CD14-positive monocyte (primary cell): ENCODE measurements at places on chromosomes 16 and 17.

- no peak for DNase-seq
Observed at GRCh38 chr16:77951788-77952187, 70.6 kb upstream of the CLEC3A start.

DNA sequence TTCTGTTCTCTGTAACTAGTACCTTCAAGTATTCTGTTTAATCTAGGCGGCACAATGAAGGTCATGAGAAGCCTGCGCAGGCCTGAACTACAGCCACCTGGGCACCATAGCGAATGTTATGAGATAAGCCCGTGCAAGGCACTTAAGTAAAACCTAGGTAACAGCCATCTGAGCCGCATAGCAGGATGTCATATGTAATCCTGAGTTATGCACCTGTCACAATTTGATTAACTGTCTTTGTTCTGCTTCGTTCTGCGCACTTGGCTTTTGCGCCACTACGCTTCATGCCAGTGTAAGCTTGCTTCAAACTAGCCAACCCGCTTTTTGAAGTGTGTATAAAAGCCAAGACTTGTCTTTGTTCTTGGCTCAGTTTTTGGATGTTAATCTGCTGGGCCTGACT, 449.8 kb downstream of the KCNJ18 start:
- no peak for DNase-seq

DNA sequence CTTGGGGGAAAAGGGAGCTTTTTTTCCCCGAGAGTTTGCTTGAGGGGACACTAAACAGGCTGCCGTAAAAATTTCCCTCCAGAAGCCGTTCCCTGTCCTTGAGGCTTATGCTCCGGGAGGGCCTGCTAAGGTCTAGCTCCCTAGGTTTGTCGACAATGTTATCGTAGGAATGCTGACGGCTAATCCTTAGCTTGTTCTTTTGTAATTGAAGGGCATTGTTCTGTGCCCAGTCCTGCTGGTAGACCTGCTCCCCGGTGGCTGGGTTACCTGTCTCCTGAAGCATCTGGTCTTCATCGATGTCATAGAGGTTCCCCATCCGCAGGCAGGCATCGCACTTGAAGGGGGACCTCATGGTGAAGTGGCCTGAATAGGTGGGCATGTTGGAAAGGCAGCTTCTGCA, 418.7 kb downstream of the GRIN2A start:
- no peak for DNase-seq

DNA sequence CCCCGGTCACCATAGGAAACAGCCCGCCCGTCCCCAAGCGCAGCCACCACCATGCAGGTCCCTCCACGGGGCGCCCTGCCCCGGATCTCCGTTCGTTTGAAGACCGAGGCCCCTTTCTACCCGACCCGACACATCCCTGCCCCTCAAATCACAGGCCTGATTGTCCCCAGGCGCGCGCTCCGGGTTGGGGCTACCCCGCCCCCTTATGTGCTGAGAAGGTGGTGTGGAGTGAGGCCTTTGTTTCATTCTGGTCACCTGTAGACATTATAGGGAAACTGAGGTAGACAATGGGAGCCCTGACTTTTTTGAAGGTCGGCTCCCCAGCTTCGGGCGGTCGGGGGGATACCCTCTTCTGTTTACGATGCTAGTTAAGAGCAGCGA, 763 bp upstream of the ACTG1 start:
- peak; percentile 25 for DNase-seq

- no peak for DNase-seq
Observed at GRCh38 chr16:66539623-66540469, 10.1 kb downstream of the TK2 start.

- no peak for DNase-seq
Observed at GRCh38 chr17:13240851-13241250, 223.0 kb upstream of the ELAC2 start.

DNA sequence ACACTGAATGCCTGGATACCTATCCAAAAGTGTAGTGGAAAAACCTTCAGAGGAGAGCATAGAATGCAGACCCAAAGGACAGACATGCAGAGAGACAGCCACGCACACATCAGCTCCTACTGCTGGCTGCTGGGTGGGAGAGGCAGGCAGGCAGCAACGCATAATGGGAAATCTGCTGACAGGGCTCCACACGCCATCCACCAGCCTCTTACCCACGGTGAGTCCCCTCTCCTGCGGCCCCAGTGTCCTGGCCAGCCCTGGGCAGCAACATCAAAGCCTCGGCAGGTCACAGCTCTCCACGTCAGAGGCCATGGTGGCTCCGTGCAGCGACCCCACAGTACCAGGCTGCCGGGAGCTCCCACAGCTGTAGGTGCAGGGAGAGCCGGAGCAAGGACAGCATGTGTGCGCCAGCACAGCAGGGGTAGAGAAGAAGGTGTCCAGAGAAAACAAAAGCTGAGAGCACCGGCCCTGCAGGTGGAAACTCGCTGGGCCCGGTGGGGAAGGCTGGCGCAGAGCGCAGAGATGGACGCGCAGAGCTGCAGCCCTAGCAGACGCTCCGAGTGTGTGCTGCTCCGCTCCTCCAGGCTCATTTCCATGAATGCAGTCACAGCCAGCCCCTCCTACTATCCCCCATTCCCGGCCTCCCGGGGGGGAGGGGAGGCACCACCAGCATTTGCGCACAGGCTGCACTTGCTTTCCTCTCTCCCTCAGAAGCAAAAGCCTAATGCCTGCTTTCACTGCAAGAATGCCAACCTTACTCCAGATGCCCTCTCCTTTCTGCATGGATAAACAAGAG, 58.9 kb downstream of the CYTH1 start:
- DNase-seq = no peak

- DNase-seq = no peak
Observed at GRCh38 chr17:81349397-81350319, 45.6 kb upstream of the BAHCC1 start.

- no peak for DNase-seq
Observed at GRCh38 chr16:14434860-14435259, 195.2 kb downstream of the PARN start.

DNA sequence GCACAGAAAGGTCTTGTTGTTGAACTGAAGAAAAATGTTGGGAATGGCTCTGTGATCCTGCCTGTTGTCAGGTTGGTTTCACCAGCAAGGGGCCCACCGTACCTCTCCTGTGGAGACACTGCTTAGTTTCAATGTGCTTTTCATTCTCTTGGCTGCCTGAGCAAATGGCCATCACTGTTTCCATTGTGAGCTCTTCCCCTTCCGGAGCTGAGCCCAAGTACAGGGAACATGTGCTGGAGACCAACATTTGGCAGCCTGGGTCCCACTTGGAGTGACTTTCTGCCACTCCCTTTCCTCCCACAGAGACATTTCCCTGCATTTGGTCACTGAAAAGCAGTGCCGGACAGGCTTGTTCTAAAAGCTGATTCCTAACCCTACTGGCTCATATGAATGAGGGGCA, 23.1 kb downstream of the GABARAPL2 start:
- no peak for DNase-seq

DNA sequence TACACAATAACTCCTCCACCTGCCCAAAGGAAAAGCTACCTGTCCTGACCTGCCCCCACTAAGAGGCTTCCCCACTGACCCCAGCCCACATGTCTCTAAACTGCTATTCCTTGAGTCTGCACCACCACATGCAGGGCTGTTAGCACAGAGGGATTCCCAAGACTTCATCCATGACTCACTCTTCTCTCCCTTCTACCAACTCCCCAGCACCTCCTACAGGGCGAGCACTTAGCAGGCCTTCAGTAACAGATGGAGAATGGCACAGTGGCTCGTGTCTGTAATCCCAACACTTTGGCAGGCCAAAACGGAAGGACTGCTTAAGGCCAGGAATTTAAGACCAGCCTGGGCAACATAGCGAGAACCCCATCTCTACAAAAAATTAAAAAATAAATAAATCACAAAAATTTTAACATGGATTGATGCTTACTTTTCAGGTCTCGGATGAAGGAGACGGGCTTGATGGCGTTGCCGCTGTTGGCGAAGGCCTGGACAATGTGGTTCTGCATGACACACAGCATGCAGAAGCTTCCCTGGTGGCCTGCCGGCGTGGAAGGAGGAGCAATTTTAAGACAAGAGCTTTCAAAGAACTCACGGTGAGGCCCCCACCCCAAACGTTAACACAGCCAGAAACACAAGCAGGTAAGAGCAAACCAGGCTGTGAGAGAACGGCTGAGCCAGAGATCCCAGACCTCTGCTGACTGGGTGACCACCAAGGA, 12.0 kb downstream of the USP36 start:
- peak; percentile 24 for DNase-seq

DNA sequence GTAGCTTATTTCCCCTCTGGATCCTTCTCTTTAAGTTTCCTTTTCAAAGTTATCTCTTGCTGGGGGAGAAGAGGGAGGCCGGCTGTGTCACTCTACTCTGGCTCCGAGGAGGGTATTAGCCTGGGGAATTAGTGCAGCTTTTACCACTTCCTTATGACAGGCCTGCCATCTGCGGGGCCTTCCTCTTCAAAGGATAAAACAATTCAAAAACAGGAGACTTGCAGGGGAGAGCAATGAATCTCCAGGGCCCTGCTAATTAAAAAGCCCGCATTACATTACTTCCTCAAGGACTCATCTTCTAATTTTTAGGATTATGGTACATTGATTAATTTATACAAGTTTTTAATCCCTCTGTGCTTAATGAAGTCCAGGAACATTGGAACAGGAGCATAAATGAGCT, 190.9 kb upstream of the CDH5 start:
- DNase-seq = no peak

DNA sequence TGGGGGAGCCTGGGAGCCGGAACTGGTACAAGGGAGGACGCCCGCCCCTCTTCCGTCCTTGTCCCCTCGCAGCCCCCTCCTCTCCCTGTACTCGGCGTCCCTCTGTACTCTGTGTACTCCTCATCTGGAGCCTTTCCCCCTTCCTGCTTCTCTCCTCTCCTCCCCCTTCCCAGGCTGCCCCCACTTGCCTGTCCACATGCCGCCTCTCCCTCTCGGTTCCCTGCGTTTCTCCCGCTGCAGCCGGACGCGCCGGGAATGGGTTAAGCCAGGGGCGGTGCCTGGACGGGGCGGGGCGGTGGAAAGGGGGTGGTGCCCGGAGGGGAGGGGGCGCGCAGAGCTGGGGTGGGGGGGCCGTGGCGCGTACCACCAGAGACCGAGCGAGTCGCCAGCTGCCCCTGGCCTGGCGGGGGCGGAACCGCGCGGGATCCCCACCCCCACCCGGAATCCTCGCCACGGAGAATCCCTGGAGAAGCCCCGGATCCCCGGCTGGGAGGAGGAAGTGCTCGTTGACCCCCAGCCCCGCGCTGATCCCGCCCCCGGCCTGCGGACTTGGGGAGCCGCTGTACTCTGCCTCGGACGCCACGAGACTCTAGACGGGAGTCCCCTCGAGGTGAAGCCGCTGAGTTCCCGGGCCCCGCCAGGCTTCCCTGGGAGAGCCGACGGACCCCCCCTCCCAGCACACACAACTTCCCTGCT, 22.6 kb downstream of the GJD3 start:
- peak; percentile 51 for DNase-seq

GRCh38 chr17:20189979-20190378, 180.8 kb downstream of the SPECC1 start:
- DNase-seq = no peak

- DNase-seq = no peak
Observed at GRCh38 chr16:68128577-68129305, 43.6 kb downstream of the NFATC3 start.

- DNase-seq = no peak
Observed at GRCh38 chr16:87851141-87851587, 18.1 kb downstream of the SLC7A5 start.

DNA sequence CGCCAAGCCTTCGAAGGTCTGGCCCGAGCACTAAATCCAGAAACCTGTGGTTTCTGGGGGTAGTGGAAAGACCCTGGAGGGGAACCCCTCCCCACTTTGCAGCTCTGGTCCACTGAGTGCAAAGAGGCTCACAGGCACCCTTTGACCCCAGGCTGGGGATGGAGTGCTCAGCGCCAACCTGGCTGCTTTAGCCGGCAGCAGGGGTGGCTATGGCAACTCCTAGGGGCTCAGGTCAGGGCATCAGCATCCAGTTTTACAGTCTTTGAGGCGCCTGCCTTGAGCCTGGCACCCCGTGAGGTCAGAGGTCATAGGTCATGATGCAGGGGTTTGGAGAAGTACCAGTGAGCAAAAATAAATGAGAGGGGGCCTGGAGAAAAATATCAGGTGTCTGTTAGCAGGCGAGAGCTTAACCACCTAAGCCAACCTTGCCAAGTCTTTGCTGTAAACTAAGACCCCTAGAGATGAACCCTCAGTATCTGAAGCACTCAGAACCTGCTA, 17.9 kb downstream of the CA7 start:
- DNase-seq = no peak

GRCh38 chr16:17414421-17414820, 56.3 kb downstream of the XYLT1 start:
- peak; percentile 47 for DNase-seq

GRCh38 chr17:8828517-8828875, 29.3 kb upstream of the MFSD6L start:
- no peak for DNase-seq

- no peak for DNase-seq
Observed at GRCh38 chr17:32627239-32627996, 140.6 kb downstream of the CDK5R1 start.

- DNase-seq = no peak
Observed at GRCh38 chr16:23597003-23597756, 1.1 kb upstream of the NDUFAB1 start.

GRCh38 chr17:8485491-8485890, 49.8 kb downstream of the NDEL1 start:
- DNase-seq = no peak

- no peak for DNase-seq
Observed at GRCh38 chr16:85151603-85152413, 39.5 kb upstream of the CIBAR2 start.

- DNase-seq = no peak
Observed at GRCh38 chr16:2971985-2972784, 3.0 kb downstream of the PAQR4 start.

- DNase-seq = no peak
Observed at GRCh38 chr16:81283044-81283443, 31.7 kb upstream of the GAN start.

GRCh38 chr16:57803134-57803990, 1.1 kb upstream of the KIFC3 start:
- no peak for DNase-seq

- DNase-seq = no peak
Observed at GRCh38 chr17:22266231-22266630, 573.9 kb downstream of the KCNJ18 start.

GRCh38 chr17:82170412-82170961, 42.2 kb downstream of the CCDC57 start:
- peak; percentile 69 for DNase-seq

- DNase-seq = no peak
Observed at GRCh38 chr16:84839054-84839453, 19.3 kb downstream of the CRISPLD2 start.

- DNase-seq = no peak
Observed at GRCh38 chr16:53080345-53081031, 25.7 kb downstream of the CHD9 start.
